Glutamatergic neuron (in vitro differentiated cells): ENCODE measurements at places on chromosomes 4 and X.
A peak's percentile ranks its signal among the peaks of the same experiment; 100 is the strongest.

GRCh38 chrX:137549073-137549472, 16.9 kb upstream of the ZIC3 start:
- DNase-seq: no peak

DNA sequence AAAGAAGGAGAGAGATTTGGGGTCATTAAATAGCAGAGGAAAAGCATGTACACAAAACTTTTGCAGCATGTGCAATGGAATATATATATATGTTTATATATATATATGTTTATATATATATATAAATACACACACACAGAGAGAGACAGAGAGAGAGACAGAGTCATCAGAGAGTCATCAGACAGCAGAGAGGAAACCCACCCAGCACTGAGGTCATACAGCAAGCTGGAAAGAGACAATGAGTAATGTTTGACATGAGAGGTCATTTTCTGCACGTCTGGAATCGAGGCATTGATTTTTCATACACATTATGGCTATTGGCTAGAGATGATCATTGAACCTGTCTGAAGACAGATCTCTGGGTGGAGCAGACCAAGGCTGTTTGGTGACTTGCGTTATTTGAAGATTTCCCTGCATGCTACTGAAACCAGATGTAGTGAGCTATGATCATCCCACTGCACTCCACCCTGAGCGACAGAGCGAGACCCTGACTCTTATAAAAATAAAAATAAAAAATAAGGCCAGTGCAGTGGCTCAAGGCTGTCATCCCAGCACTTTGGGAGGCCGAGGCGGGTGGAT, 48.8 kb upstream of the SHOX start:
- no peak for DNase-seq

- no peak for DNase-seq
Measured at GRCh38 chr4:37646247-37646646, 39.9 kb downstream of the RELL1 start.

DNA sequence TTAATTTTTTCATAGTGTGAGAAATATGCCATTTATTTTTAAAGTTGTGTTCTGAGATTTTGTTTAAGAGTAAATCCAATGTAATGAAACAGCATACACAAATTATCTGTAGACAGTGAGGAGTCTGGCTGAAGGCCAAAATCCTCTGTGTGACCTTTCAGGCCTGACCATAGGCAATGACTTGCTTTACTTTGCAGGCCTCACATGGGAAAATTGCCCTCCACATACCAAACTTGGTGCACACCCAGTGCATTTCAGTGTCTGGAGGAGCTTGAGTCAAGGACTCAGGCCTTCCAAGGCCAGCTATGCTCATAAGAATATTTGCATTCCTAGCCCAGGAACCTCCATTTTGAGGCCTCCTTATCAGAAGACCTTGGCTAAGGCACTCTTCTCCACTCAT, 430.1 kb downstream of the GABRG1 start:
- no peak for DNase-seq

DNA sequence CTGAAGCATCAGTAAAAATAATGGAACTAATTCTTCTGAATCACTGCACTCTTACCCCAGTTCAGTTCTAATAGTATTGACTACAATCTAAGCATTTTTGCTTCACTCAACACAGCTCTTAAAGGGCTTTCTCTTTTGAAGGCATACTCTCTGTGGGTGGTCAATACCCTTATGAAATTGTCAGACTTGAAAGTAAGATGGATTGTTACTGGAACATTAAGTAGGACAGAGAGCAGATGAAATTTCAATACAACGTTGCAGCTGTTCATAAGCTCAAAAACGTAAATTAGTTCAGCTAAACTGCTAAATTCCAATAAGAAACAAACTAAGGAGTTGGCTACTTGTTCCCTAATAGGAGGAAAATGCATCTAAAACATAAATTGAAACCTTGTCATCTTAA, 352.3 kb upstream of the TENM3 start:
- DNase-seq: no peak

- no peak for DNase-seq
Measured at GRCh38 chrX:27680726-27681125, 90.6 kb downstream of the DCAF8L2 start.

DNA sequence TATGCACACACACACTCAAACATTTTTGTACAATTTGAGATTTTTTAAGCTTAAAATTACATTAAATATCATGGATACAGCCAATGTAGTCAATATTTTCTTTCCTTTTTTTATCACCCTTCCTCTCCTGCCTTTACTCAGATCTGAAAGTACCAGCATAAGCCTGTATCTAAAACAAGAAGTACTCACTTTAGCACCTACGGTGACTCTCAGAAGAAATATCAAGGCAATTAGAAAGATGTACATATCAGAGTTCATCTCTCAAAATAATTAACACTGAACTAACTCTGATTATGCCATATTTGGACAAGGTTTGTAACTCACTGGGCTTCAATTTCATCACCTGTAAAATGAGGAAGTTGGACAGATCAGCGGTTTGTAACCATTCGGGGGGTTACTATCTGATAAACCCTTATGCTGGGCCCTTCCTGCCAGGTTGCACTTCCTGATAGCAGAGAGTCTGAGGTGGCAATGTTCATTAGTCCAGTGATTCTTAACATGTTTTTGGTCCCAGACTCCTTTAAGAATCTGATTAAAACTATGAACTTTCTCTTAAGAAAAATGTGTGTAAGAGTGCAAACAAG, 5.7 kb upstream of the GPR174 start:
- DNase-seq: no peak

DNA sequence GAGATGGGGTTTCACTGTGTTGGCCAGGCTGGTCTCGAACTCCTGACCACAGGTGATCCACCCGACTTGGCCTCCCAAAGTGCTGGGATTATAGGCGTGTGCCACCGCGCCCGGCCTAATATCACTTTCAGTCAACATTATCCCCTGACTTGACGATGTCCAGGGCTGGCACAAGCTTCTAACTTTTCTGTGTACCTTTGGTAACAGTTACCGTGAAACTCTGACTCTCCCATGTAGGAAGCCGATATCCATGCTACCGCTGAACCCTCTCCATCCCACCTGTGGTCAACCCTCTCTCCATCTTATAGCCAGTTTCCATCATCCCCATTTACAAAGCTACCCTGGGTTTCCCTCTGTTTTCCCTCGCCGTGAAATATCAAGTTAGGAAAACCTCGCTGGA, 77.5 kb downstream of the CRLF2 start:
- DNase-seq: no peak

- peak; percentile 43 for DNase-seq
Measured at GRCh38 chrX:104270916-104271512, 16.3 kb upstream of the ESX1 start.

DNA sequence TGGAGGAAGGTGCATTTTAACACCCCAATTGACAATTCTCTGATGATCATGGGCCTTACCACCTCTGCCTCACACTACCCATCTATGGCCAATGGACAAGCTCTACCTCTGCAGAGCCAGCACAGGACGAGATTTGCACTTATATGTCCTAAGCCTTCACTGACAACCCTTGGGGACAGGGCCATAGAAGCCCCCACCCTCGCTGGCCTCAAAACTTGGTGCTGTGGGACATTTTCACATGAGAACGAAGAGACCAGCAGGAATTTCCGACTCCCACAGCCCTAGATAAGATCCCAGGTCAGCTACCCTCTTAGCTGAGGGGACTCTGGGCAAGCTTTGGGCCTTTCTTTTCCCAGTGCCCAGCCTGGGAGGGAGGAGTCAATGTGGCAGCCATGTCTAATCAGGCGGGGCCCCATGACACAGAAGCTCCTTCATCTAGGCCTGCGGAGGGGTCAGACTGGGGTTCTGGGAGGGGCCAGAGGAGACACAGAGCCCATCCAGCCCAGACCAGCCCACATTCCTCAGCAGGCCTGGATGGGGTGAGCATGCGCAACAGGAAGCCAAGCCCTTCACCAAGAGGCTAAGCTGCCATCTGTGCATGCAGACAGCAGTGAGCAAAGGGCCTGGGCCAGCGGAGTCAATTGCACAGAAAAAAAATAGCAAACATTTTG, 12.1 kb downstream of the PJA1 start:
- DNase-seq: no peak

DNA sequence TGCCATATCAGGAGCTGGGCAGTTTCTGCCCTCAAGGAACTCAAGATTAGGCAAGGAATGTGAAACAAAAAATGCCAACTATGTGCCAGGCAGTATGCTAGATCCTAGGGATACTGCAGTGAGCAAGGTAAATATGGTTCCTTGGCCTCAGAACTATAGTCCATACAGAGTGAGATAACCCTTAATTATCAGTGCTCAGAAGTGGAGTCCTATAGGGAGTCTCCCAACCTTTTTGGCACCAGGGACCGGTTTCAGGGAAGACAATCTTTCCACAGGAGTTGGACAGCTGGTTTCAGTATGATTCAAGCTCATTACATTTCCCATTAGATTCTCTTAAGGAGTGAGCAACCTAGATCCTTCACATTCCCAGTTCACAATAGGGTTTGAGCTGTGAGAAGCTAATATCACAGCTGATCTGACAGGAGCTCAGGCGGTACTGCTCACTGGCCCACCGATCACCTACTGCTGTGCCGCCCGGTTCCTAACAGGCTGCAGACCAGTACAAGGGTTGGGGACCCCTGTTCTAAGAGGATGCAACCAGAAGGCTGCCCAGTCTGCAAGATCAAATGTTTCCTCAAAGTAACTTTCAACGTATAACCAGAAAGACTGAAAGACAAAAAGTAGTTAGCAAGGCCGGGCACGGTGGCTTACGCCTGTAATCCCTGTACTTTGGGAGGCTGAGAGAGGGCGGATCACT, 1.7 kb upstream of the SRP72 start:
- no peak for DNase-seq

DNA sequence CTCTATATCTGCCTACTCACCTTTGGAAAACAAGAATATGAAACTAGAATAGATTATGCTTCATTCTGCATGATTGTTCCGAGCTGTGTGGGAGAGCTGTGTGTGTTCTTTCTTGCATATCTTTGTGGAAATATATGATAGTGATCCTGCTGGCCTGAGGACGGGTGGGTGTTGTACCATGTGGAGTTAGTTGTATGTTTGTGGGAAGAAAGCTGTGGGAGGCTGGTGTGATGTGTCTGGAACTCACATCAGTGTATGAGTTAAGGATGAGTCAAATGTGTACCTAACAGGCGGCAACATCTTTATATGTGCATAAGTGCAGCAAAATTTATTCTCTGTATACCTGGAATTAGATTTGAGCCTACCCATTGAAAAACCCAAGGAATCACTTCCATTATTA, 208.1 kb upstream of the ADGRL3 start:
- DNase-seq: no peak

DNA sequence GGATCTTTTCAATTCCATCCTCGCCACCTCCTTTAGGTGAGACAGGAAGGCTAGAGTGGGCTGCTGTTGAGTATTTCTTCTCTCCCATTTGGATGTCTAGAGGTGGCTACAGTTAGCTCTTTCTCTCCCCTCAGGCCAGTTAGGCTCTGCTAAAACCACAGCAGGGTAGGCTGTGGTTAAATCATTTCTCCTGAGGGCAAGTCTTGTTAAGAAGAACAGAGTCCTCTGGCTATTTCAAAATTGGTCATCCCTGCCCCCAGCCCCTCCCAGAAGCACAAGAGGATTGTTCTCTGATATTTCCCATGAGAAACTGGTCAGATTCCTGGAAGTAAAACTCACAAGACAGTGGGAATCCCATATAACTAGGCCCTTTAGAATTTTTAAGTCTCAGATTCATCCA, 1359.5 kb downstream of the TECRL start:
- no peak for DNase-seq

GRCh38 chrX:77088233-77088632, 359.0 kb upstream of the FGF16 start:
- DNase-seq: no peak

DNA sequence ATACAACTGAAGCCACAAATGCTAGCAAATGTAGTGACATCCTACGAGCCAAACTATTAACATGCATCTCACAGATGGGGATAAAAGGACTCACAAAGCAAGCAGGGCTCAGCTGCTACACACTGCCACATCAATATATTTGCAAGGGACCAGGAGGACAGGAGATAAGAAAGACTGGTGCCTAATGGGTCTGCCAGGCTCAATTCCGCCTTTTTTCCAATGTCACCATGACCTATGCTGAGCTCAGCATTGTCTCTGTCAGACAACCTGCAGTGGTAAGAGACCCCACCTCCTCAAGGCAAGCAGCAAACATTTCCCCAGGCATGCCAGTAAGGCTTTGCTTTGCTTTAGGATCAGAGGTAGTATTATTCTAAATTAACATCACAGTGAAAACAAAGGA, 435 bp downstream of the DCX start:
- peak; percentile 32 for DNase-seq

- no peak for DNase-seq
Measured at GRCh38 chr4:21960793-21961192, 12.2 kb upstream of the KCNIP4 start.

- no peak for DNase-seq
Measured at GRCh38 chr4:38131371-38132091, 171.3 kb downstream of the PTTG2 start.

DNA sequence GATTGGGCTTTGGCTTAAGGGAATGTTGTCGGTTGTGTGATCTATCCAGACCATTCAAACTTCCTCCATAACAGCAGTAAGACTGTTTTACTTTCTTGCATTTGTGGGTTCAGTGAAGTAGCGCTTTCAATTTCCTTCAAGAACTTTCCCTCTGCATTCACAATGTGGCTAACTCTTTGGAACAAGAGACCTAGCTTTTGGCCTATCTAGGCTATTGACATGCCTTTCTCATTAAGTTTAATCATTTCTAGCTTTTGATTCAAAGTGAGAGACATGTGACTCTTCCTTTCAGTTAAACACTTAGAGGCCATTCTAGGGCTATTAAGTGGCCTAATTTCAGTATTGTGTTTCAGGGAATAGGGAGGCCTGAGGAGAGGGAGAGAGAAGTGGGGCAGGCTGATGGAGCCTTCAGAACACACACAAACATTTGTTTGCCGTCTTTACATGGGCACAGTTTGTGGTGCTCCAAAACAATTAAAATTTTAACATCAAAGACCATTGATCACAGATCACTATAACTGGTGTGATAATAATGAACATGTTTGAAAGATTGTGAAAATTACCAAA, 34.1 kb downstream of the ADH5 start:
- no peak for DNase-seq

DNA sequence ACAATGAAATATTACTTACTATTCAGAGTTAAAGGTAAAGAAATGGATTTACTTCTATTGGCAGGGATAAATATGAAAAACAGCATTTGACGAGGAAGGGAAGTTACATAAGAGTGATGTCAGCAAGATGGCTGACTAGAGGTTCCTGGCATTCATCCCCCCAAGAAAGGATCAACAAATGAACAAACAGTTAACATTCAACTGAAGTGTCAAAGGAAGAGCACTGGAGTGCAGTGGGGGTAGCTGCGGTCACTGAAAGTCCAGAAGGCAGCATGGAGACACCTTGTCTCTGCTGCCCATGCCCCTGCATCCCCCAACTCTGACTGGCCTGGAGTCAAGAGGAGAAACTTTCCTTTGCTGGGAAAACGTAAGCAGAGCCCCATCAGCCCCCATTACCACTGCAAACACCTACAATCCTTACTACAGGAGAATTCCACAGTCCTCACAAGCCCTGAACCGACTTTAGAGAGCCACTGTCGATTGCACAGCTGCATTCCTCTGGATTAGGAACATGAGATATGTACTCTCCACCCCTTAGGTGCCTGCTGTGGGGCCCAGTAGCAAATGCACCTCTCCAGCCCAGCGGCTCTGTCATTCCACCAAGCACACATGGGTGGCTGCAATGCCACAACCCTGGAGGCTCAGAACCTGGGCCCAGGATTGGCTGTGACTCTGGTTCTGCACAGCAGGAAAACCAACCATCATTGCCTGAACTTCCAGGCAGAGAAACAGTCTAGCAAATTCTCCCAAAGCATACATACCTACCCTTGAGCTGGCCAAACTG, 79.5 kb downstream of the CBR4 start:
- DNase-seq: no peak

- peak; percentile 66 for DNase-seq
Measured at GRCh38 chr4:155667568-155668511, 1.2 kb downstream of the GUCY1A1 start.

- DNase-seq: no peak
Measured at GRCh38 chr4:136526517-136526916, 1005.8 kb downstream of the PCDH18 start.
